NCI-H2081 (cell line): ENCODE measurements at places on chromosomes 1 and 21.
A peak's percentile ranks its signal among the peaks of the same experiment; 100 is the strongest.

DNA sequence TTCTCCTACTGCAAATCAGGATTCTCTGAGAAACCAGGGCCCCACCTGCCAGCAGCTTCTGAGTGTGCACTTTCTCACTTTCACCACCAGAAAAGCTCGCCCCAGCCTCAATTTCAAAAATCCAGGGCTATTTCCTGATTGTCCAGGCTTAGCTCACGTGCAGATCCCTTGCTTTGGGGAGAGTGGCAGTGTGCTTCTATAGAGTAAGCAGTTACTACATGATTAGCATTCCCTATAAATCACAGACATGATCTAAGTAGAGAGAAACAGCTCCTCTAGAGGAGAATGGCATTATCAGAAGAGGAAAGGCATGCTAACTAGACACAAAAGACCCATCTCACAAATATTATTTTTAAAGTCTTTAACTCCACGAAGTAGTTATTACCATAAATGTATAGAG lies 456.0 kb upstream of the PKN2 start:
- no peak for DNase-seq

DNA sequence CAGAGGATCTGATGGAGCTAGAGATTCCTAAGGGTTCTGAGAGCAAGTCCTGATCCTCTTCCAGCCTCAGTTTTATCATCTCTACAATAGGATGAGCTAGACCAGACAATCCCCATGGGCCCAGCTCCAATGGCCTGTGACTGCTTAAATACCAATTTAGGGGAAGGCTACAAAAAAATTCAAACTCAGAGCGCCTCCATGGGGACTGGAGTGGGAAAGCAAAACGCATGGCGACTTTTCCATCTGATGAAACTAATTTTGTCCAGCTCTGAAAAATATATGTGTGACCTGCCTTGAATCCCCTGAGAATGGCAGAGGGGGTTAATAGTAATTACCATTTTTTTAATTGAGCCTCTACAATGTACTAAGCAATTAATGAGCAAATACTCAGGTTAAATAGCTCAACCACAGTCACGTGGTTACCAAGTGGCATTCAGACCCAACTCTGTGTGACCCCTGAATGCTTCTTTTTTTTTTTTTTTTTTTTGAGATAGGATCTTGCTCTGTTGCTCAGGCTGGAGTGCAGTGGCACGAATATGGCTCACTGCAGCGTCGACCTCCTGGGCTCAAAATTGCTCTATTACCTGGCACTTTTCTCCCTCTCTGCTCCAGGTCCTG lies 8.4 kb downstream of the EXTL1 start:
- DNase-seq = no peak

DNA sequence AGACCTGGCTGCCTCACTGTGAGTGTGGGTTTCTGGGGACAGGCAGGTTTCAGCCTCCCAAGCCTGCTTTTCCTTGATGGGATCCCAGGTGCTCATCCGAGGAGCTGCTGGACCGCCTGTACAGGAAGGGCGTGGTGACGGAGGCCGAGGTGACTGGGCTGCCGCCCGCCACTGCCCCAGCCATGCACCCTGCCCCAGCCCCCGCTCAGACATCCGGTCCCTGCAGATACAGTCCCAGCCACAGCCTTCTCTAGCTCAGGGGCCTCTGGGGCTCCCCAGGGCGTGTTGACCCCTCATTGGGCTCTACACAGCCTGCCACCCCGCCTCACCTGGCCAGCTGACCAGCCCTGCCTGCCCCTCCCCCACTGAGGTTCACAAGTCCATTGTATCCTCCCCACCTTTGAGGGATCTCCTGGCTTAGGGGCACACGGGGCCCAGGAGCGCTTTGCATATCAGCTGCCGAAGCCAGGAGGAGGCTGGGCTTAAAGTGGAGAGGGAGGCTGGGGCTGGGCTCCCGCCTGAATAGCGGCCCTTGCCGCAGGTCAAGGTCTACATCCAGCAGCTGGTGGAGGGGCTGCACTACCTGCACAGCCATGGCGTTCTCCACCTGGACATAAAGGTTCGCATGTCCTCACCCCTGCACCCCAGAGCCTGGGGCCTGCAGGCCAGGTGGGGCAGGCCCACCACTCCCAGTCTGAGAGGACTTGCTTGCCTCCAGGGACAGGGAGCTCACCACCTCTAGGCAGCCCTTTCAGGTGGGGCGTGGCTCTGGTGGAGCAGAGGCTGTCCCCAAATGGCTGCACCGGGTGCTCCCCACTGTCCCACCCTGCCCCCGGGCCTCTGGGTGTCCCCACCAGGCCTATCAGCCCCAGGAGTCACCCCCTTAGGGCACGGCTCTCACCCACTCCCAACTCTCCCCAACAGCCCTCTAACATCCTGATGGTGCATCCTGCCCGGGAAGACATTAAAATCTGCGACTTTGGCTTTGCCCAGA lies 38.5 kb downstream of the TRIM11 start:
- no peak for DNase-seq

DNA sequence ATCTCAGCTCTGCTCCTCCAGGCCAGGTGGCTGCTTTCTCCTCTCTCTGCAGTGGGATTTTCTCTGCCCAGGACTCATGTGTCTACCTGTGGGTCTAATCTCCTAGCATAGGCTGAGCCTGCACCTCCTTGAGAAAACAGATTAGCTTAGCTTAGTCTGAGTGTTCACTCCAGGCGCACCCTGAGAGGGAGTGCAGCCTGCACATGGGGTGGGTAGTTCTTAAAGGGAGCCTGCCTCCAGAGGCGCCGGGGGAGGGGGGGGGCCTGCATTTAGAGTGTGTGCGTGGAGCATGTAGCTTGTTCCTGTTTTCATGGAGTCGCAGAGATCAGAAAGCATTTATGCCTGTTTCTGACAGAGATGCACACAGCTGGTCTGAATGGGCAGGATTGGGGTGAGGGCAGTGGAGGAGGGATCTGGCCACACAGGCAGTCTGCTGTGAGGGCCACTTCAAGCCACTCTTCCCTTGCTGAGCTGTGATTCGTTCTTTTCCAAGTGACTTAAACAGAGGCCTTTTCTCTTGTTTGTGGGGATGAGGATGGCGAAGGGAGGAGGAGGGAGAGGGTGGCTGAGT lies 45.2 kb downstream of the GALNT2 start:
- DNase-seq = no peak

GRCh38 chr1:201142849-201143725 lies 11.2 kb downstream of the TMEM9 start:
- DNase-seq = no peak

DNA sequence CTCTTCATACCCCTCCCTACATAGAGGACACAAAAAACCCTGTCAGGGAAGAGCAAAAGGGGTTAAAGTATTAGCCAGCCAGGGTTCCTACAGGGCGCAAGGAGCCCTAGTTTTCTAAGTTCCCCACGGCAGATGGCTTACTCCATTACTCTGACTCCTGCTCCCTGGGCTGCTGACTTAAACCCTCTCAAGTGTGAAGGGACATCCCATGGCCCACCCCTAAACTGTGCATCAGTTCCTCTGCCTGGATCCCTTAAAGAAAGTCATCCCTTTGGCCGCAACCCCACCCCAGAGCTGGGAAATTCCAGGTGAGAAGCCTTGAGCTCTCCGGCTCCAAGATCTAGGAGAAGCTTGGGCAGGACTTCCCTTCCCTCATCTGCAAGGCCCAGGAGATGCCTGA lies 236.0 kb downstream of the TOMM20 start:
- DNase-seq = no peak

DNA sequence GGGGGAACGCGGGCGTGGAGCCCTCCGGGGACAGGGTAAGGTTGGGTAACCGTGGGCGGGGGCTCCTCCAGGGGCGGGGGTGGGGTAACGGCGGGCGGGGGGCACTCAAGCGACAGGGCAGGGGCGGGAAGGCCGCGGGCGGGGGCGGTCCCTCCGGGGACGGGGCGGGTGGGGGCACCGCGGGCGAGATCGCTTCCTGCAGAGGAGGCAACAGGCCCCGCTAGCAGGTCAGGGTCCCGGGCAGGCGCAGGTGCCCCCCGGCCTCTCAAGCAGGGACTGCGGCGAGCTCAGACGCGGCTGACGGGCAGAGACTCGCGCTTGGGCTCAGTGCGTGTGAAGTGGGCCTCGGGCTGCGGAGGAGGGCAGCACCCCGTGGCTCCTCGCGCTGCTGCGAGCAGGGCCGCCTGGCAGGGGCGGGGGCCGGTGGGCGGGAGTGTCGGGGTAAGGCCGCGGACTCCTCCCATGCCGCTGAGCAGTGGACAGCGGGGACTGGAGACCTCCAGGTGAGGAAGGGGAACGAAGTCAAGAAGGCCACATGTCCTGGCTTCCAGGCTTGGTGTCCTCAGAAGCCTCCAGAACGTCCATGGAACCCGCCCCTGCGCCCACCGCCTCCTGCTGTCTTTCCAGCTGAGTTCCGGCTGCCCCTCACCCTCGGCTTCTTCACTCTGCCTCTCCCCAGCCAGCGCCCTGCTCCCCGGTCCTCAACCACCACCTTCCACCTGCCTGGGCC lies 627 bp upstream of the GNB1 start:
- peak; percentile 76 for DNase-seq

- peak; percentile 57 for DNase-seq
Measured at GRCh38 chr1:214280386-214281020, 456 bp upstream of the SMYD2 start.

- DNase-seq = no peak
Measured at GRCh38 chr1:3086272-3086974, 17.4 kb downstream of the PRDM16 start.

DNA sequence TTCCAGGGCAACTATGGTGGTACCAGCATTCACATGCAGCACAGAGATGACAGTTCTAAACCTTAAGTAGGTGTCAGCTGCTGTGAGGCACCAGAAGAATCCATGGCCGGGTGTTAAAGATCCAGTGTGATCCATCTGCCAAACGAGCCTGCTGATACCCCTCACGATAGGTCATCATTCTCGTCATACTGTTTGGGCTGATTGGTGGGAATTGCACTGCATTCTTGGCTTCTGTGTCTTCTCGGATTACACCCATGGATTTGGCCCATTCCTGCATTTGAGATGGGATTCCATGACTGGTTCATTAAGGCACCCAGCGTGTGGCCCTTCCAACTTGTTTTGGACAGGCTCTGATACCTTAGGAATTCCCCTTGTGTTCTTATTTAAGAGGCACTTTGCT lies 55.2 kb downstream of the ST6GALNAC3 start:
- no peak for DNase-seq

DNA sequence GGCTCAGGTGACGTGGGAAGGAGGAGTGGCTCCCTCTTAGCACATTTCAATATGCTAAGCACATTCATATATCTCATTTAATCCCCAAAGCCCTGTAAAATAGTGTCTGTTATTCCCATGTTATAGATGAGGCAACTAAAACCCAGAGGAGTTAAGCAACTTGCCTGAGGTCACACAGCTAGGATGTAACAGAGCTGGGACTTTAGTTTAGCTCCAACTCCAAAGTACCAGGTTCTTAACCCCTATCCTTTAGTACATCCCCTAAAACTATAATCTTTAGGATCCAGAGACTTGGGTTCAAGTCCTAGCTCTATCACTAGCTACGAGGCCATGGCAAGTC lies 48.5 kb downstream of the LGR6 start:
- DNase-seq = no peak

- DNase-seq = no peak
Measured at GRCh38 chr1:89736937-89737733, 83.7 kb upstream of the LRRC8D start.

DNA sequence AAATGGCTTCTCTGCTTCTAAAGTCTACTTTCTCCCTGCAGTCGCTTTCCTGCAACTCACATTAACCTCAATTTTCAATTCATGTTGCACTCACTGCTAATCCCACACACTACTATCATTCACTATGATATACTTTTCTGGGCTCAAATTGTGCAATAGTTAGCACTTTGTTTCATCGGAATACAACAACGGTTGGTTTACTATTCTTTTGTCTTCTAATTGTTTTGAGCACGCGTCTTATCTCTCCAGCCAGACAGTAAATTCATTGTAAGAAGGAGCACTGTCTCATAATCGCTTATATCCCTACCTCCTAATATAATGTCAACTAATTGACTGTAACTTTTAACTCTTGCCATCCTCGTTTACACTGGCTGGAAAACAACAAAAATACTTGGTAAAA lies 3.9 kb upstream of the PALMD start:
- DNase-seq = no peak

DNA sequence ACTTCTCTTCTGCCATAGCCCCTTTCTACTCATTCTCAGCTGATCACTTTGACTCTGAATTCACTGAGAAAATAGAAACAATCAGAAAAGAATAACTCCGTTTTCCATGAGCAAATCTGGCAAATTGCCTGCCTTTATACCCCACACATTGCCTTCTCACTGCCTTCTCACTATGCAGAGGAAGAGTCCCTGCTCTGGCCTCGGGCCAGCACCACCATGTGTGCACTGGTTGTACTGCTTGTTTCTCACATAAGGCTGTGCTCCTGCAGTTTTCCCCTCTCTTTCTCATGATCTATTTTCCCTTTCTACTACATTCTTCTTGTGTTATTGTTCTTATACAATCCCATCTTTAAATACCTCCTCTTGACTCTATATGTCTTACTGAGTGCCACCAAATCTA lies 2.3 kb upstream of the HMGCS2 start:
- DNase-seq = no peak

DNA sequence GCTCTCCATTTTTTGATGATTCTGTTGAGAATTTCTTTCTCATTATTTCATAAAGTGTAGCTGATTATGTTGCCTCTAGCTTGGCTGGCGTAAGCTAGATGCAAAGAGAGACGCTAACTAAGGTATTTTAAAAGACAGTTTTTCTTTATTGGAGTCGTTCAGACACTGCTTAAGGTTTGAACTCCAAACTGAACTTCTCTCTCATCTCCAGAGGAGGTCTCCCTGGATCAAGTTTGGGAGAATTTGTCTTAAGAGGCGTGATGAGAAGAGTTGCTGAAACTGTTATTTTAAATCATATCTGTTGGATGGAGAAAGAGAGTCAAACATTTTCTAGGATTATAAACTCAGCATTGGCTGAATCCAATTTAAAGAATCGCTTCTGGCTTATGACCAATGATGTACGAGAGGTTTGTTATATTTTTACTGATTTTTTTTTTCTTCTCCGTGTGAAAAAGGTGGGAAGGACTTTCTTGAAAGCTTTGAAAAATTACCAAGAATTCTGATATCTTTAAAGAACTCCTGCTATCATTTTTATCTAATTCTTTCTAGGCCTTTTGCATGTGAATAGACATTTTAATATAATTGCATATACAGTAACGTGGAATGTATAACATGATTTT lies 34.0 kb downstream of the MAP3K7CL start:
- no peak for DNase-seq

- no peak for DNase-seq
Measured at GRCh38 chr1:23930861-23931490, 17.8 kb upstream of the CNR2 start.

GRCh38 chr1:212555426-212555825 lies 53.1 kb upstream of the ATF3 start:
- DNase-seq = no peak

DNA sequence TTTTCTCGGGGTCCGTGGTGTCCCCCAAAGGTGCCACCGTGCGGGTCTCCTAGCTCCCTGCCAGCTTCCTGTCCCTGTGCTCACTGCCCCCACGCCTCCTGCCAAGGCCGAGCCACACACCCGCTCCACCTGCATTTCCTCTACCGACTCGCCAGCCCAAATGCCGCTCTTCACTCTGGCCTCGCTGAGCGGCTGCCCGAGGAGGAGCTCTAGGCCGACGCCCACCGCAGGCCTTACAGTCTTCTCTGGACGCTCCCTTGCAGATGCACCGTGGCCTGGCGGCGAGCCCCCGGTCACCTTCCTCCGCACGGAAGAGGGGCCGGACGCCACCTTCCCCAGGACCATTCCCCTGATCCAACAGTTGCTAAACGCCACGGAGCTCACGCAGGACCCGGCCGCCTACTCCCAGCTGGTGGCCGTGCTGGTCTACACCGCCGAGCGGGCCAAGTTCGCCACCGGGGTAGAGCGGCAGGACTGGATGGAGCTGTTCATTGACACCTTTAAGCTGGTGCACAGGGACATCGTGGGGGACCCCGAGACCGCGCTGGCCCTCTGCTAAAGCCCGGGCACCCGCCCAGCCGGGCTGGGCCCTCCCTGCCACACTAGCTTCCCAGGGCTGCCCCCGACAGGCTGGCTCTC lies 26.3 kb downstream of the FTCD start:
- no peak for DNase-seq
